ENCODE measurements at places on chromosomes 13 and 19.

- no peak for DNase-seq
Observed at GRCh38 chr19:50488389-50489194, 11.9 kb upstream of the GARIN5A start.

DNA sequence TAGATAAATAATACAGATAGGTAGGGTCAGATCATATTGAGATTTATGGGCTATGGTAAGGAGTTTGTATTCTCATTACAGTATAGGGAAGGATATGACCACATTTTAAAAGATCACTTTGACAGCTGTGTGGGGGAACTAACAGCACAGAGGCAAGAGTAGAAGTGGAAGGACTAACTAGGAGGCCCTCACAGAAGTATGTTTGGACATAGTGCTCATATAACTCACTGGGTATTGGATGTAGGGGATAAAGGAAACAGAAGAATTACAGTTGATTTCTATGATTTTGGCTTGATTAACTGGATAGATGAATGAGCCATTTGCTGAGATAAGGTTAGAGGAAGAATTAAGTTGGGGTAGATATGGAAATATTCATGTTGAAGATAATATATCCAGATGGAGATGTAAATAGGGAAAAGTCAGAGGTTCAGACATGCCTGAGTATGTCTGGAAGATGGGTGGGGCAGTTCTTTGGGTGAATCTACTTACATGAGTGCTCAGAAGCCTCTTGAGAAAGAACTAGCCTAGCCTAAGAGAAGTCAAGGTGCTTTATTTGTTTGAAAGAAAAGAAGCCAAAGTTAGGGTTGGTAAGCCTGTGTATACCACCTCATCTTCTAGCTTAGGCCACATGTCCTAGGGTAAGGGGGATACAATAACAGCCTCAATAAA lies 133.4 kb downstream of the NDFIP2 start:
- no peak for DNase-seq

DNA sequence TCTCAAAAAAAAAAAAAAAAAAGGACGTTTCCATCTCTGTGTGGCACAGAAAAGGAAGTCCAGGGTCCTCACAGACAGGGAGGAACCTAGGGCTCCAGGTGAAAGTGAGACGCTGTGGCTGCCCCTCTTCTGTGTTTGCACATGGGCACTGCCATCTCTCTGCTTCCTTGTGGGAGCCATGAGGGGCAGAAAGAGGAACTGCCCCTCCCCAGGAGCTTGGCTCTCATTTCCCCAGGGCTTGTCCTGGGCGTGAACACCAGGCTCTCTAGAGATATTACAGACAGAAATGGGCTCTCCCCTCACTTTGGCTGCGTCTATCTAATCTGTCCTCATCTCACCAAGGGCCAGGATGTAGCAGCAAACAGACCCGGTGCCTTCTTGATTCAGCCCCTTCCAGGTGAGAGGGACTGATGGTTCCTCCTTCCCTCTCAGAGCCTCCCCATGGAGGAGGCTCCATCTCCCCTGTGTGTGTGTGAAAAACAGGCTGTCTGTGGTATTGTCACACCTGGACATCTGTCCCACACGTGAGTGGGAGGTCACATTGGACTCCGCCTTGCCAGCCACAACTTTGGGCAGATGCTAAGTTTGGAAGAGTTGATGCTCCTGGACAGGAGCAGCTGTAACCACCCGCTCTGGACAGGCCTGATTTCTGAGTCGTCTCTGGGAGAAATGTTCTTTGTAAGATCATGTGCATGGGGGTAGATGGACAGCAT lies 840 bp upstream of the LILRA4 start:
- DNase-seq, result no peak

DNA sequence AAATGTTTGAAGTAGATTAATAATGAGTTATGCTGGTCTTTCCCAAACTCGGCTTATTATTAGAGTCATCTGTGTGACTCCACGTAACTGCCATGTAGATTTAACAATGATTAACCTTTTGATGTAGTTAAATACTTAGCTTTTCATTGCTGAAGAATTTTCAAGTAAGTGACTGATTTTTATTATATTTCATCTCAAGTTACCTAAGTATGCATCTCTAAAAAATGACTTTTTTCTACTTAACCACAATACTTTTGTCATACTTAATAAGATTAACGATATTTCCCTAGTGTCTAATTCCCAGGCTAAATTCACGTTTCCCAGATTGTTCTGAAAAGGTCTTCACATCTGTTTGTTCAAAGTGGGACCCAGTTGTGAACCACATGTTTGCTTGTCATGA lies 17.8 kb downstream of the BIVM start:
- DNase-seq, result no peak

DNA sequence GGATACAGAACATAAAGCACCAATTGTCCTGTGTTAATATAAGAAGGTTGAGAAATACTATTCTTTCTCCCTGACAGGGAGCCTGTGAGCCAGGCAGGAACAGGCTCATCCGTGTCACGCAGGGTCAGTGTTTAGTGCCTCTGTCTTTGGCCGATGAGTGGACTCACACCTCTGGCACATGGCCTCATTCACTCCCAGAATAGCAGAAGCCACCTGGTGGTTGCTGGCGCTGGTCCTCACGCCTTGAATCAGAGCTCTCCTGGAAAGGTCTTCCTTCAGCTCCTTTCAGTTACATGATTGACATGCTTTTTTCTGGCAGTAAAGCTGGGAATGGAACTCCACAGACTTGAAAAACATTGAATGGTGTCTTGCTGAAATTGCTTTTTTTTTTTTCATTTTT lies 28.1 kb upstream of the SIAH3 start:
- DNase-seq, result no peak

DNA sequence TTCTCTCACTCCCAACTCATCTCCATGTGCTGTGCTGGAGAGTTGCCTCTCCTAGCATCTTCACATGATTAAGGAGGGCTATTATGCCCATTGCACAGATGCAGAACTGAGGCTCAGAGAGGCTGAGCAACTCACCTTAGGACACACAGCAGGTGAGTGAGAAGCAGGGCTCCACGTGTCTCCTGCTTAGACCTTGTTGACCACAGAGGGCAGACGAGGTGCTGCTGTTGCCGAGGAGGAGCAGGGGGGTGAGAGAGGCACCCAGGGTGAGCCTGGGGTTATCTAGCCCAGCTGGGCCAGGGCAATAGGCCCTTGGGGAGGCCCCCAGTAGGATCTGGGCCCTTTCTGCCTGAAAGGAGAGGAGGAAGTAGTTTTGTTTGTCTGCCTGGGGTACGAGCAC lies 2.4 kb upstream of the HSH2D start:
- no peak for DNase-seq

- DNase-seq, result no peak
Observed at GRCh38 chr19:10855879-10856522, 7.8 kb downstream of the C19orf38 start.

DNA sequence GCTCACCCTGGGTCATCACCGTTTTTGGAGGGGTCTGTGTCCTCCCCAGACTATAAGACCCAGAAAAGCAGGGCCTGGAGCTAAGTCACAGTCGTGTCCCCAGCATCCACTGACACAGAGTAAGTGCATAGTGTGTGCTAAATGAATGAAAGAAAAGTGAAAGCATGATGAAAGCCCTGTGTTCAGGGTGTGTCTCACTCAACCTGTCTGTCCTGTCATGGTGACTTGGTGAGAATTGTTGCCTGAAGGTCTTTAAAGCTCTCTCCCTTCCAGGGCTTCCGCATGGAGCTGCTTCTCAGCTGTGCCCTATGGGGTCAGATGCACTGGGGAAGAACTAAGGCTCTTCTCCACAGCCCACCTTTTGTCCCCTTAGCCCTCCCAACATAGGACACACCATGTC lies 20.5 kb upstream of the IGFL1 start:
- no peak for DNase-seq

GRCh38 chr19:16100524-16100923 lies 11.2 kb upstream of the RAB8A start:
- no peak for DNase-seq

DNA sequence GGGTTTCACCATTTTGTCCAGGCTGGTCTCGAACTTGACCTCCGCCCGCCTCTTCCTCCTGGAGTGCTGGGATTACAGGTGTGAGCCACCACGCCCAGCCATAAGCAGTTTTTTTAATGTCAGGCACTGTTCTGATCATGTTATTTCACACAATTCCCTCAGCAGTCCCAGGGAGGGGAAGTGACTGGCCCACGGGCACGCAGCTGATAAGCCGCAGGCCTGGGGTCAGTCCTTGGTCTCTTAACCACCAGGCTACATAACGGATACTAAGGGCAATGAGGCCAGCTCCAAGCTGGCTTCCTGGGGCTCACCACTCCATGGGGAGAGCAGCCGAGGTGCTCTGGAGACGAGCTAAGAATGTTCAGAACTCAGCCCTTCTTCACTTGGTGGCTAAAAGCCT lies 13.5 kb downstream of the BRSK1 start:
- no peak for DNase-seq

- DNase-seq, result no peak
Observed at GRCh38 chr13:102935896-102936321, 90.1 kb downstream of the ERCC5 start.

GRCh38 chr13:33845572-33846302 lies 27.8 kb downstream of the RFC3 start:
- no peak for DNase-seq

DNA sequence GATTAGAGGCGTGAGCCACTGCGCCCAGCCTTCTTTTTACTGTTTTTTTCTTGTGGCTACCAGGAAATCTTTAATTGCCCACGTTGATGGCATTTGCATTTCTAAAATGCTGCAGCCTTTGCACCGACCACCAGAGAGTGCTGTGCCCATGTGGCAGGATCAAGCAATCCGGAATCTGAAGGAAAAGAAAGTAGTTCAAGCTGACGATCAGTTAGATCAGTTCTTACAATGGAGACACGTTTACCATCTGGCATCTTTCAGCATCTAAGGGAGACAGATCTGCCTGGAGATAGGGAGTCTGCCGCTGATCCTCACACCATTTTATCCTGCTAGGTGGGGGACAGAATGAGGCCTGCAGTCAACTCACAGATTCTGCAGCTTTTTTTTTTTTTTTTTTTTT lies 19.9 kb downstream of the TINCR start:
- DNase-seq, result no peak

DNA sequence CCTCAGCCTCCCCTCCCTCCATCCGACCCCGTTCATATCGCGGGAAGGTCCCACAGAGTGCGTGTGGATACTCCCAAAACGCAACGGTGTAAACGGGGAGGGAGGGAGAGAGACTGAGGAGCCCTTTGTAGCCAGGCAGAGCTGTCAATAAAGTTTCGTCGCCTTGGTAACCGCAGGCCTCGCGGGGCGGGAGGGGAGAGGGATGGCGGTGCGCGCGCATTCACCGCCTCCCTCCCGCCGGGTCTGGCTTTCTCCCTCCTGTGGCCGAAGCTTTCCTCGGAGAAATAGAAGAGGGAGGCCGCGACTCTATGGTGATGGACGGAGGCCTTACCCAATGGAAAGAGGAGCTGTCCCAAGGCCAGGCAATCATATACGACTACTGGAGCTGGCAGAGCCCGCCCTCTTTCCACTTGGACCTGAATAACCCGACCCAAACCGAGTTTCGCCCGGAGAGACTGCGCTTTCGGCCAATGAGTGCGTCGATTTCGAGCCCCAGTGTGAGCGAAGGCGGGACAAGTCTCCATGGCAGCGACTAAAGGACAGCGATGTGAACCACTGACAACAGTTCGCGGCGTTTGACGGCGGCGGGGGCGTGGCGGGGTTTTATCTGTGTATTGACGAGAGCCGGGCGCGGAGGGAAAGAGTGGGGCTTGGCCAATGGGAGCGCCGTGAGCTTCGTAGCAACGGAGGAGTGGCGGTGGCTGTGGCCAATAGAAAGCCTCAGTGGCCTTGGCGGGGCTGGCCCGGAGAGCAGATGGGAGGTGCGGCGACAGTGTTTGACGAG lies at the start of gene KMT5C:
Gene KMT5C (plus strand): TSS at position 772 of the 784 bp plus-strand sequence. CDS start 2,061 bp downstream, outside the sequence.
- peak; percentile 100 for DNase-seq

GRCh38 chr13:62643007-62643483 lies 1227.4 kb upstream of the PCDH20 start:
- DNase-seq, result no peak

GRCh38 chr13:80655778-80656511 lies 315.0 kb upstream of the SPRY2 start:
- no peak for DNase-seq

GRCh38 chr19:7605490-7606222 lies 10.0 kb downstream of the CAMSAP3 start:
- DNase-seq, result no peak

- DNase-seq, result no peak
Observed at GRCh38 chr19:29404951-29405727, 120.7 kb upstream of the VSTM2B start.

GRCh38 chr13:33757713-33758112 lies 60.2 kb upstream of the RFC3 start:
- no peak for DNase-seq

DNA sequence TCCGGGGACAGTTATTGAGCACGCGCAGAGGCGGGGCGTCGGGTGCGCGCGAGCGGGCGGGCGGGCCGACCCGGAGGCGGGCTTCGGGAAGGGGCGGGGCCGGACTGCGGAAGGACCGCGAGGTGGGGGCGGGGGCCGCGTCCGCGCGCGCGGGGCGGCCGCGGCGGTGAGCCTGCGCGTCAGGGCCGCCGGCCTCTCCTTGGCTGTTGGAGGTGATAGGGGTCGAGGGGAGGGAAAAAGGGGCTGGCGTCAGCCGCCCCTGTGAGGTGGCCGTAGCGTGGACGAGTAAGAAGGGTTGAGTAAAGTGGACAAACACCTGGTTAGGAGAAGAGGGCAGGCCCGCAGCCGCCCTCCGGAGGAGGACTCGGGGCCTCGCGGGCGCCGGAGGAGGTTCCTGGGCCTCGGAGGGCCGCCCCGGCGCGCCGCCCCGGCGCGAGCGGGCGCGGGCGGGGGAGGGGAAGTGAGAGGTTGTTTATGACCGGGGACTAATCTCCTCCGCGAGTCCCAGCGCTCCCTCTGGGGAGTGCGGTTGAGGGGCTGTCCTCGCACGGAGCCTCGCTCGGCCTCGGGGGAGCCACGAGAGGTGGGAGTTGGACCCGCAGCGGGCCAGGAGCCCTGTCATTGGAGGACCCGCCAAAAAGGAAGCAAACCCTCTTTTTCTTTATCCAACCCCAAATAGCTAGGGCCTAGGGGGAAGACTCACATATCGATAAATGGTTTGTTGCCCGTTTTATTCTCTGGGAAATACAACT lies 547 bp upstream of the INTS6 start:
- peak; percentile 79 for DNase-seq

DNA sequence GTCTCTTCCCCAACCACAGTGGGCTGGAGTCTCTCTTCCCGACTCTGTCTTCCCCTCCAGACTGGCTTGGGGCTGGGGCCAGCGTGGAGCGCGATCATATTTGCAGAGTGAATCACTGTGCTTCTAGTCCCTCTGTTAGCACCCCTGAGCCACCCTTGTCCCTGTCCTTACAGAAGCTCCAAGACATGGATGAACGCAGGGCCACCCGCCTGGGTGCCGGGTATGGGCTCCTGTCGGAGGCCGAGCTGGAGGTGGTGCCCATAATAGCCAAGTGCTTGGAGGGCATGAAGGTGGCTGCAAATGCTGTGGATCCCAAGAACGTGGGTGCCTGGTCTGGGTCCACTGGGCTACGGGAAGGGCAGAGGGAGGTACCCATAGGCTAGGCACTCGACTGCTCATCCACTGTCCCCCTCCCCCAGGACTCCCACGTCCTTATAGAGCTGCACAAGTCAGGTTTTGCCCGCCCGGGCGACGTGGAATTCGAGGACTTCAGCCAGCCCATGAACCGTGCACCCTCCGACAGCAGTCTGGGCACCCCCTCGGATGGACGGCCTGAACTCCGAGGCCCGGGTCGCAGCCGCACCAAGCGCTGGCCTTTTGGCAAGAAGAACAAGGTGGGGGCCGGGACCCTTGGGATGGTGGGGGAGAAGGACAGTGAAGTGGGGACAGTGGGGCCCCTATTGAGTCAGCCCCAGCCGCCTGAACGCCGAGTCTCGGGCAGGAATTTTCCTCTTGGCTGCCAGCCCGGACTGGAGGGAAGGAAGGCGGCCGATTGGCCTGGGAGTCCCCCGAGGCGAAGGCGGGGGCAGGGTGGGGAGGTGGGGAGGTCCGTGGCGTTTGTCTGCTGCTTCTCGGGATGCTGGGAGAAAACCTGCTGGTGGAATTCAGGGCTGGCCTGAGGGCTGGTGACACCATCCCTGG lies 5.2 kb downstream of the TRIP10 start:
- no peak for DNase-seq
